ENCODE measurements at places on chromosomes 3 and 15. TPM values are rescaled to one million over a fixed set of nuclear protein-coding genes. Genes with fewer than 3 reads are reported as not detected.
A peak's percentile ranks its signal among the peaks of the same experiment; 100 is the strongest.

- DNase-seq: peak; percentile 20
Measured at GRCh38 chr3:81302045-81302444, 459.4 kb downstream of the GBE1 start.

Gene ROPN1
- 0.69 TPM for total RNA-seq

Gene TM4SF4
- total RNA-seq: not detected

GRCh38 chr3:72633121-72633520, 215.1 kb downstream of the SHQ1 start:
- no peak for DNase-seq

GRCh38 chr3:193989186-193989585, 146.8 kb upstream of the HES1 start:
- no peak for DNase-seq

DNA sequence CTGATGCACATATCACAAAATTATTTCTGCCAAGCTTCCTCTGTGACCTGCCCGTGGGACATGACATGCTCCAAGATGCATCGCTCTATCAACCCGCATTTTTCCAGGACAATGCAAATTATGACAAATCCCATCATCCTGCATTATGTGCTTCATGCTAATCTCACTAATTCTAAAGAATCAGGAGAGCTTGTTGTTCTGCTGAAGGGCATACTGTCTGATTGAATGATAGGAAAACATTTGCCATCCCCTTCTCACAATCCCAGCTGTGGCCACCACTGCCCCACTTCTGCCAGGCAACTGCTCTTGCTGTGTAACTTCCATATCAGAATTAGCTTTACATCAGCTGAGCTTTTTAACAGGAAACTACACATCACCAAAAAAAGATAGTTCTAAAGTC, 203.5 kb upstream of the NANOGP8 start:
- DNase-seq: no peak

Gene DPPA2
- total RNA-seq: not detected

DNA sequence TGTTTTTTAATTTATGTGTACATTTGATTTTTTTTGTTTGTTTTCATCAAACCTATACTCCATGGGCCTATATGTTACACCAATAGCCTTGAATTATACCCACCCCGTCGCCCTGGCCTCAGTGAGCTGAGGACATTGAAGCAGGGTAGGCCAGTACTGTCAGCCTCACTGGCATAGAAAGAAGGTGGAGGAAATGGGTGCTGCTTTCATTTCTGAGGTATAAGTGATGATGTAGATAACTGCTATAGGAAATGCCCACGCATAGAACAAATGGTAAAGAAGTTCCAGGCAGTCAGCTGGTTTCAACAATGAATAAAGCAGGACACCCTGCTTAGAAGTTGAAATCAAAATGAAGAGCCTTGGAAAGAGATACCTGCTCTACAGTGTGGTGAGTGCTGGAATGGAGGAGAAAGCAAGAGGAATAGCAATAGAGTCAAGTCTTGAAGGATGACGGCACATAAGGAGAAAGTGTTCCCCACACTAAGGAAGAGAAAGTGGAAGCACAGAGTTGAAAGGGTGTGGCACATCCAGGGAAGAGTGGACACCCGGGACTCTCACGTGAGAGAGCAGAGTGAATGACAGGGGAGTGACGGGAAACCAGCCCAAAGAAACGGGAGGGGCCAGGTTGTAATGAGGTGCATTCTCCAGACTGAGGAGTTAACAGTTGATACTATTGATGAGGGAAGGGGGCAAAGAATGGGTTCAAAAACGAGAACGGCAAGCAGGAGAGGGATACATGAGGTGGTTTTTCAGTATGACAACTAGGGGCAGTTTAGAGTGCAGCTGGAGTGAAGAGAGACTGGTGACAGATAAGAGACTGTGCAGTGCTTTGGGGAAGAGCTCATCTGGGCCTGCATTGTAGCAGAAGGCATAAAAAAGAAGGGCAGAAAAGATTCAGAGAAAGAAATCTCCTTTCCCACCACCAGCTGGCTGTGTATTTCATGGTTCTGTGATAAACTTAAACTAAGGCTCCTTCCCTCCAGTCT, 70.5 kb downstream of the KLHL25 start:
- DNase-seq: no peak

- DNase-seq: no peak
Measured at GRCh38 chr15:88803920-88804247, 648 bp downstream of the ACAN start.

DNA sequence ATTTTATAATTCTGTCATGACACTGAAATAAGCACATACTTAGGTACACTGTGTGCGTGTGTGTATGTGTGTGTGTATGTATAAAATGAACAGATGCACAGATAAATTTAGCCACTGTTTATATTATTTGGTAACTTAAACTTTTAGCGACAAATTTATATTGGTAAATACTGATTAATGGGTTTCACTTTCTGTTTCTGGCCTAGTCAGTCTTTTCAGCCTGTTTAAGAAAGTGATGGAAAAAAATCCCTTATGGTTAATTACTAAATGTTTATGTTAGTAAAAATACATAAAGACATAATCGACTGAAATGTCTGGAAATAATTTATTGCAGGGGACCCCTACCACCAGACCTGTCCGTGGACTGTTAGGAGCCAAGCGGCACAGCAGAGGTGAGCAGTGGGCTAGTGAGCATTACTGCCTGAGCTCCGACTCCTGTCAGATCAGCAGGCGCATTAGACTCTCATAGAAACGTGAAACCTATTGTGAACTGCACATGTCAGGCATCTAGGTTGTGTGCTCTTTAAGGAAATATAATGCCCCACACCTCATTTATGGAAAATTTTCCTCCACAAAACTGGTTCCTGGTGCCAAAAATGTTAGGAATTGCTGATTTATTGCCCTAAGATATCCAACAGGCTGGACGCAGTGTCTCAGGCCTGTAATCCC, 717.4 kb downstream of the SI start:
- no peak for DNase-seq

DNA sequence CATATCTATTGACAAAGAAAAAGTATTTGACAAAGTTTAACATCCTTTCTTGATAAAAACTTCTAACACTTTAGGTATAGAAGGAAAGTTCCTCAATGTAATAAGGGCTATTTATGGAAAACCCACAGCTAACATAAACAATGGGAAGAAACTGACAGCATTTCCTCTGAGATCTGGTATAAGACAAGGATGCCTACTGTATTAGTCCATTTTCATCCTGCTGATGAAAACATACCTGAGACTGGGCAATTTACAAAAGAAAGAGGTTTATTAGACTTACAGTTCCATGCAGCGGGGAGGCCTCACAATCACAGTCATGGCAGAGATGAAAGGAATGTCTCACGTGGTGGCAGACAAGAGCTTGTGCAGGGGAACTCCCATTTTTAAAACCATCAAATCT, 17.8 kb upstream of the CLDN1 start:
- DNase-seq: no peak

DNA sequence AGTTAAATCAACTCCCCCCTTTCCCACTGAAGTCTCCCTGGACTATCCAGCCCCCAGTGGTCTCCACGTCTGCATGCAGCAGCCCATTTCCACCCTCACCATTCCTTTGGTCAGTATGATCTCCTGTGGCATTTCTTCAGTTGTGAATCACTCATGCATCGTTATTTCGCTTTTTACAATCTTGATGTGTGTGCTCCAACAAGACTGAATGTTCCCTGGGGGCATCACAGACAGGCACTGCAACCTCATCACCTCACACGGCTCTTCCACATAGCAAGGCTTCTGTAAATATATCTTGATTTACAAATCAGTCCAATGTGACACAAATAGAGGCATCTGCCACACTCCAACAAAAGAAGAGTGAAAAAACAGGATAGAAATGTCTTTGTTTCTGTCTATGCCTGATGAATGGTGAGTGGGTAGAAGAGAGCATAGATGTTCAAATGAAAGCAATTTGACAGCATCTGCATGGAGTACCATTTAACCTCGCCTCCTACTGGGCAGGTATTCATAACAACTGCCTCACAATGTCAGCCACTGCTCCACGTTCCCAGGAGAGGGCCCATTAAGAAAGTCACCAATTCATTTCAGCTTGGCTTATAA, 5.2 kb downstream of the HEG1 start:
- no peak for DNase-seq

DNA sequence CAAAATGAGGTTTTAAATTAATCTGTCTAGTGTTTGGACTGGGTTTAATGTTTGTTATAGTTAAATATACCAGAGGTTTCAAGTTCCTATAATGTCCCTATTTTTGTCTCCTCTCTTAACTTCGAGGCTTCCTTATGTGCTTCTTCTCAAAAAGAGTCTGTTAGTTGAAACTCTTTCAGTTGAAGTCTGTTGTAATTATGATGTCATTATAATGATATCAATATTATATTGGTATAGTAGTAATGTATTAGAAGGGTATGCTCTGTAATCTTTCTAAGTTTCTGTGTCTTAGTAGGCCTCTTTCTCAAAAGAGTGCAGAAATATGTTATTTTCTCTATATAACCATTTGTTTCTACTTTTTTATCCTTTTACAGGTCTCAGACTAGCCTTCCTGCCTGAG, 1148.0 kb downstream of the NSUN3 start:
- no peak for DNase-seq

DNA sequence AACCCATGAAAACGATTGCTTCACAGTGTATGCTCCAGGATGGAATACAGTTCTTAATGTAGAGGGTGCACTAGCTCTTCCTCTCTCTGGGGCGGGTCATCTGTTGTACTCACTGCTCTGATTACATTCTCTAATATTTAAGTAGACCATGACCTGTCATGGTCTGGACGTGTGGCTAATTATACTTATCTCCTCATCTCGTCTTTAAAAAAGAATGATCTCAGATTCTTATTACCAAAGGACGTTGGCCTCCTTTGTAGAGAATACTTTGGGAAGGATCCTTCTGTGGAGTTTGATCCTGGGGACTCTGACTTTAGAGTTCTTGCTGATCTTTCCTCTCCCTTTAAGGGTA, 48.4 kb upstream of the TRAK1 start:
- no peak for DNase-seq

- DNase-seq: peak; percentile 56
Measured at GRCh38 chr3:122944671-122945161, 82.8 kb downstream of the SEMA5B start.

DNA sequence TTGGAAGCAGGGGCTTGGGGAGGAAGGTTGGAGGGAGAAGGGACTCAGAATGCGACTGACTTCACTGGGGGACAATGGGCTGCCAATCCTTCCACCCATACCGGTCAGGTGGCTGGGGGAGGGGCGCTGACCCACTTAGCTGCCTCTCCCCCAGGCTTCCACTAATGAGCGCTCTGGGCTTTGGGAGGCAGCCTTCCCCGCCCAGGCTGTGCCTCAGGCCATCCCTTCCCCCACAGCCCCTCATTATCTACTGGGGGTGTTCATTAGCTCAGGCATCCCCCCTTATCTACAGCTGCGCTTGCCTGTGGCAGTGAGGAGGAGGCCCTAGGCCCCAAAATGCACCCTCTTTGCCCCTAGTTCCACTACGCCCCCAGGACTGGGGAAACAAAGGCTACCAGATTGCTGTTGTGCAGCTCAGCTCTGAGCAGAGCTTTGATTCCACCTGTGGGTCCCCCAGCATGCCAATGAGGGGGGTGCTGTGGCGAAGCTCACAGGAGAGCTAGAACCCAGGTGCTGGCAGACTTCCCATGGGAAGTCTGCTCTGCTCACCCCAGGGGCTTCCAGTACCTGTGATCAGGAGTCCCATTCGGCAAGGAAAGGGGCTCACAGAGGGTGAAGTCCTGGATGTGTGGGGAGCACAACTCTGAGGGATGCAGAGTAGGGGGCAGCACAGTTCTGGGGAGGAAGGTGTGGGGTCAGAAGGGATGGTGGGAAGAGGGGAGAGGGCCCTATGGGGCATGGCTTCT, 29.4 kb upstream of the SEMA3F start:
- DNase-seq: no peak

- DNase-seq: no peak
Measured at GRCh38 chr3:117184574-117184973, 475.0 kb downstream of the TUSC7 start.

Gene OR5AC2
- not detected for total RNA-seq

- no peak for DNase-seq
Measured at GRCh38 chr3:190323246-190323626, 990 bp upstream of the CLDN1 start.

DNA sequence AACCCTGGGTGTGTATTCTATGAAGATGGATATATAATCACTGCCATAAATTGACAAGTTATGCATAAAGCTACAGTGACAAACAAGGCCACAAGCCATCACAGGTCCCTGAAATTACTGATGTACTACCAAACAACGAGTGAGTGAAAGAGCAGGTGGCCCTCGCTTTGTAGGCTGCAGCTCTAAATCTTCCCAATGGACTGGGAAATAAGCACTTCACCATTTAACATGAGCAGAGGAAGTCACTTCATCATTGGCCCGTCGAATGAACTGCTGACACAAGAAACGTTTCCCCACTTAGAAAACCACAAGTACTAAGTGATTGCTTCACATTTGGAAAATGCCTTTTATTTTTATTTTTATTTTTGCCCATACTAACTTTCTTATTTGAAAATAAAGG, 218.0 kb downstream of the ZNF385D start:
- DNase-seq: no peak

Gene IL17RB
- 1.4 TPM for total RNA-seq

Gene CHRD
- 31.3 TPM for total RNA-seq

DNA sequence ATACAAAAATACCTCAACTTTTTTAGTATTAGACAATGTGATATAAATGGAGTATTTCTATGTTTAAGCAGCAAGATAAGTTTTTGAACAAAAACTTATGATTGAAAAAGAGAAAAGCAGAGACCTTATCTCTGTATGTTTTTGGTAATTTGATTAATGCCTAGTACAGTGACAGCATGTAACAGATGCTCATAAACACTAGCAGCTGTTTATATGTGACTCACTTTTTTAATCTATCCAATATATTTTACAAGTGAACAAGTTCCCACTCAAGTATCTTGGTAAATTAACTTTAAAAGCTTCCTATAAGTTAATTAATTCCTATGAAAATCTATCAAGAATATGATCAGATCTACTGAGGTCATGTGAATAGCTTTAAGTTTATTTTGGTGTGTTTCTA, 55.1 kb downstream of the NGLY1 start:
- DNase-seq: peak; percentile 25

Gene TIMP4
- 13.3 TPM for total RNA-seq

Gene KBTBD12
- total RNA-seq: 3.1 TPM

Gene RTP3
- total RNA-seq: not detected

GRCh38 chr3:15645246-15645645, 43.7 kb downstream of the BTD start:
- no peak for DNase-seq

GRCh38 chr15:69595009-69595791, 142.6 kb downstream of the RPLP1 start:
- no peak for DNase-seq

Gene TP53BP1
- total RNA-seq: 62.9 TPM

Gene CCR9
- not detected for total RNA-seq

Gene CSPG4
- 42.2 TPM for total RNA-seq

- no peak for DNase-seq
Measured at GRCh38 chr3:157069846-157070677, 89.9 kb downstream of the CCNL1 start.

Gene SLC28A2
- not detected for total RNA-seq

All from skin of body (tissue), 3 donors.